ENCODE measurements at places on chromosomes 12 and 14.

DNA sequence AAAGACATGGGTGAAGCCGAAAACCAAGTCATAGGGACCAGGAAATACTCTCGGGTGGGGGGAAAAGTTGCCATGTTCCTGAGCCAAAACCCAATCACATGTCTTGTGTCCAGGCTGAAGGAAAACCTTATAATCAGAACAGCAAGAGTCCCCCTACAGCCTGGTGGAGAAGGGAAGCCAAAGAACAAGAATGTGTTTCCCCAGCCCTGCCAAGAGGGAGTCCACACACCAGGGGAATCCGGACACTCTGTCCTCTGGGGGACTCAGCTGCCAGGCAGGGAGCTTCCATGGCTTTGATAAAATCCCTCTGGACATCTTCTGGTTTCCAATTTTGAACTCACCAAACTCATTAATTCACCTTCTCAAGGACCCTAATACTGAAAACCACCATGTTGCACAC is 273.0 kb downstream of the FOXN3 start:
- DNase-seq, result no peak

DNA sequence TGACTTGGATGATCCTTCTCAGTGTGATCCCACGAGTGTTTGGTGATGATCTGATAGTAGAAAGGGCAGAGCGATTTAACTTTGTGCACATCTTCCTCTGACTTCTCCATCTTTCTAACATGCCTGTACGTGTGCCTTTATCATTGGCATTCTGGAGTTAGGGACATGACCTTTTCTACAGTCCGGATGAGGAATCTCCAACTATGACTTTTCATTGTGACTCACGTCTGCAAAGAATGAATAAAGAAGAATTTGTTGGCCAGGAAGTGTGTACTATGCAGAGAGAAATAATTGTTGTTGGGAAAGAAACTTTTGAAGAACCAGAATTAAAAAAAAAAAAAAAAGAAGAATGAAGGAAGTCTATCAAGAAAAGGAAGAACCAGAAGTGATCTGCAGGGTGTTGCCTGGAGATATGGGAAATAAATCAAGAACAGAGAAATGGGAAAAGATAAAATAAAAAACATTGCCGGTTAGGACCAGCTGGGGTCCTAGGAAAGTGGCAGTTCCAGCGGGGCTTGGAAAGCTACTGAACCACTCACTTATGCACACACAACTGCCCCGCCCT is 25.3 kb downstream of the PPFIBP1 start:
- no peak for DNase-seq

DNA sequence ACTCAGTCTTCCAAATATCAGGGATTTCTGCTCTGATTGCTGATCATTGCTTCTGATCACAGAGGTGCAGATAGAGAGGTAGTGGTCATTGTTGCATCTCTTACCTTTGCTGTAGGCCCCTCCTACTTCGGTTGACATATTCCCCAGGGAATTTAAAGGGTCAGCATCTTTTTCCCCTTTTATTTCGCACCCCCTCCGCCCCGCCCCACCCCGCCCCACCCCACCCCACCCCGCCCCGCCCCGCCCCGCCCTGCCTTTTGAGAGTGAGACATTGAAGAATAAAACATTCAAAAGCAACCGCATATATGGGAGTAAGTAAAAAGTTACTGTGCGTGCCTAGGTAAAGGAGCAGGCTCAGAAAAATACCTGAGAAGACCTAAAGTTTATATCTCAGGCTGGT is 463.9 kb downstream of the BTG1 start:
- no peak for DNase-seq

DNA sequence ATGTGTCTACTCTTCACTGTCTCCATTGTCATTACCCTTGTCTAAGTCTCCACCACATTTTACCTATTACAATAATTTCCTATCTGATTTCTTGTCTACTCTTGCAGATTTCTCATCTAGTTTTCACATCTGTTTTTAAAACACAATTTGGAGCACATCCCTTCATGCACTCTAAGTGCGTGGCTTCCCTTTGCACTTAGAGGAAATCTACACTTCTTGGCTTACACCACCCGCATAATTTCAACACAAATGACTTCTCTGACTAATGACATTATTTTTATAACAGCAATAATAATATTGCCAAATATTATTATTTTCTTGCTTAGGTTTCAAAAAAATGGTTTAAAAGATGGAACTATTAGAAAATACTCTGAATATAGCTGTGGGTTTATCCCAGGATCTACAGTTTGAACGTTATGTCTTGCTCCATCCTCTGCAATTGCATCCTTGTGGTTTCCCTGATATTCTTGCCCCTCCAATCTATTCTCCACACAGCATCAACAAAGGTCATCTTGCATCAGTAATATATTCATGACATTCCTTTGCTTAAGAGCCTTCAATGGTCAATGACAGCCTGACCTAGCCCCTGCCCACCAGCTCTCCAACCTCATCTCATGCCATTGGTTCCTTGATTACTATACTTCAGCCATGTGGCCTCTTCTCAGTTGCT is 153.7 kb downstream of the SLC25A21 start:
- no peak for DNase-seq

GRCh38 chr12:51217133-51217967 is 512 bp downstream of the POU6F1 start:
- no peak for DNase-seq

DNA sequence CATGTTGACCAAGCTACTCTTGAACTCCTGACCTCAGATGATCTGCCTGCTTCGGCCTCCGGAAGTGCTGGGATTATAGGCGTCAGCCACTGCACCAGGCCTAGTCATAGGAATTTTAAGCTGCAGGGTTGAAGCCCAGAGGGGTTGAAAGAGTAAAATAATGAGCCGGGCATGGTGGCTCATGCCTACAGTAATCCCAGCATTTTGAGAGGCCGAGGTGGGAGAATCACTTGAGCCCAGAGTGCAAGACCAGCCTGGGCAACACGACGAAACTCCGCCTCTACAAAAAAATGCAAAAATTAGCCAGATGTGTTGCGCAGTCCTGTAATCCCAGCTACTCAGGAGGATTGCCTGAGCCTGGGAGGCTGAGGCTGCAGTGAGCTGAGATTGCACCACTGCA is 69.6 kb downstream of the GALNT8 start:
- no peak for DNase-seq
